CMK (cell line): ENCODE measurements at places on chromosomes 16 and 17.

- DNase-seq, result no peak
Observed at GRCh38 chr17:45221081-45222013, at the start of gene FMNL1. FMNL1 (plus strand) TSS chr17:45221885; CDS start chr17:45222125, 240 bp downstream.

- DNase-seq, result no peak
Observed at GRCh38 chr17:17322516-17323510, 19.6 kb downstream of the NT5M start.

DNA sequence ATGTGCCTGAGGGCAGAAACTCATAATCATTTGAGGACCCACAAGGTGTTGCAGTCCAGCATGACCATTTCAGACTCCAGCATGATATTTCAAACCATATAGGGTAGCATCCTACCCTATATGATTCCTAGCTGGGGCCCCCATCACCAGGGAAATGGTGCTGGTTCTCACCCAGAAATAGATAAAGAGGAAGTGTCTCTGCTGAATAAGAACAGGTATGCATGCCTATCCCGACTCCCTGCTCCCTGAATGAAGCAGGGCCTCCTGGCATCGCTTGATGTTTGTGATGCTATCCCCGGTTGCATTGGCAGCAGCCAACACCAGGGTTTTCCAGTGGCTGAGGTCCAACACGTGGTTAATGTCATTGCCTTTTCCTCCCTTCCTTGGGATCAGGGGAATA is 17.1 kb upstream of the HEATR6 start:
- DNase-seq, result no peak

- no peak for DNase-seq
Observed at GRCh38 chr16:1631931-1632637, 19.9 kb downstream of the CRAMP1 start.
